Foreskin keratinocyte (primary cell): ENCODE measurements at places on chromosomes 11 and 22. TPM values are rescaled to one million over a fixed set of nuclear protein-coding genes. Genes with fewer than 3 reads are reported as not detected.

Gene PGA4
- polyA plus RNA-seq, result not detected in 2 replicates

Gene HPX
- 0.10 and 0.38 TPM in 2 replicates for polyA plus RNA-seq

Gene GAL
- 3.1 and 3.2 TPM in 2 replicates for polyA plus RNA-seq

DNA sequence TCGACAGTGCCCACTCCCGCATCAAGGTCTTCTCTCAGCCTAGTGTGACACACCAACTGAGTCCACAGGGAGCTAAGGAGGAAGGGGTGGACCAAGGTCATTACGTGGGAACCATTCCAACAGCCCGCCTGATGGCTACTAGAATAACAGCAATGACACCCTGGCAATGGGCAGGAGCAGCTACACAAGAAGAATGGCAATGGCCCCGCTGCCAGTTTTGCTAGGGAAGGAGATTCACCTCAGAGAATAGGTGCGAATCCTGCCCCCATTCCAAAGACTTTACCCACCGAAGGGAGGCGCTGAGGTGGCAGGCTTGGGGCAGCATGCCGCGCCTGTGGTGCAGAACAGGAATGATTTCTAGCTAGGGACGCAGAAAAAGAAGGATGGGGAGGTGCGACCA is 9.1 kb downstream of the WT1 start:
- DNase-seq, result no peak

DNA sequence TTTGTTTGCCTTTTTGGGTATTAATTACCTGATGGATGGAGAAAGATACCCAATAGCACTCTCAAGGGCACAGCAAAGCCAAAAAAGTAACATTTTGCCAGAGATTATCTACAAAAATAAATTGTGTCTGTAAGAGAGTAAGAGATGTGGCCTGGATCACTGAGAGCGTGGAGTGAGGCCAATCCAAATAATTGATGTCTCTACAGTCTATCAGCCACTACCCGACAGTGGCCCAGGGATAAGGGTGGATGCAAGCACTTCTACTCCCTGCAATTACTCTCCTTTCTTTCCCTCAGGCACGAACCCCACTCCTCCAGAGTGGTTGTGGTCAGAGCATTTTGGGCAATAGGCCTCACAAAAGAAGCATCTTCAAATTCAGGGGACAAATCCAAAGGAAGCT is 92.3 kb upstream of the ZC3H12C start:
- DNase-seq, result no peak

Gene CCDC188
- polyA plus RNA-seq, result not detected in 2 replicates

- DNase-seq, result no peak
These were observed 209.6 kb downstream of the BUD13 start for GRCh38 chr11:116563028-116563711.

Gene TSGA10IP
- polyA plus RNA-seq, result not detected in 2 replicates

DNA sequence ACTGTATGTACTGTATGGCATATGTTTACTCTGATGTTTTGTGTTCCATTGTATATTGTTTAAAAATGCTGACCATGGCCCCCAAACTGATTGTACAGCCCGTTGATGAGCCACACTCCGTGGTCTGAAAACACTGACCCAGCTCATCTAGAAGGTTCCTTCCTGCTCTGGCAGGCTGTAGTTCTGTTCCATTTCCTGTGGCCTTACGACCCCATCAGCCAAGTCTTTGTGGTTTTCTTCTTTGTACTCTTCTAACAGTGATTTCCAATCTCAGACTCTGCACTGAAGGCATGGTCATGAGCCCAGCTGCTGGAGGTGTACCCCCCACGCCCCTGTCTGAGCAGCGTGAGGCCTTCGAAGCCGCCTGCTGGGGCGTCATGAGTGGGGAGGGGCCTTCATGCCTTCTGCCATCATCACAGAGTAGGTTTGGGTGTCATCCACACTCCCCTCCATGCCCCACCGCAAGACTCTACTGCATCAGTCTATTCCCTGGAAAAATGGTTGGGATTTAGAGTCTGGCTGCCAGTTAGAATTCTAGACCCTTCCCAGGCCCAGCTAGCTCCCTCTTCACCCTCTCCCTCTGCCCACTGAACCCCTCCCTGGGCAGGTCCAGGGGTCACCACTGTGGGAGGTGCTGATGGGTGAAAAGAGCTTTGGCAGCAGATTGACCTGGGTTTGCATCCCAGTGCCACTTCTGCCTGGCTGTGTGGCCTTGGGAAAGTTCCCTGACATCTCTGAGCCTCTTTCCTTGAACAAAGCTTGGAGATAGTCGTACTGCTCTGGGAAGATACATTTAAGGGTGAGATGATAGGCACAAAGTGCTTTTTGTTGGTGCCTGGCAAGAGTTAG is 11.3 kb upstream of the C11orf96 start:
- DNase-seq, result no peak

- DNase-seq, result no peak
These were observed 14.2 kb downstream of the SCUBE2 start for GRCh38 chr11:9077164-9077563.

DNA sequence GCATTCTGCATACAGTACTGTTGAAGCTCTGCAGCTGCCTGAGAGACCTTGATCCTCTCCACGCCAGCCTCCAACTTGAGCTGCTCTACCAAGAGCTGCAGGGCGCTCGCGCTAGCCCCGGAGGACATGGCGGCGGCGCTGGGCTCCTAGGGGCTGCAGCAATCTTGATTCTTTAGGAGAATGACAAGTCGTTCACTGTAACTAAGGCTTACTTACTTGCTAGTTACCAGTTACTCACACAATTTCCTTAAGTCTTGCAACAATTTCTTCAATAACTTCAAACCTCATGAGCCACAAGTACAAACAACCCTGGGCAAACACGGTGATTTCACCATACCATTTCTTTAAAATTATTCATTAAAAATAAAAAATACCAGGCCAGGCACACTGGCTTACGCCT is 21.9 kb downstream of the SBF2 start:
- DNase-seq, result no peak

Gene POU2AF1
- not detected in 2 replicates for polyA plus RNA-seq

DNA sequence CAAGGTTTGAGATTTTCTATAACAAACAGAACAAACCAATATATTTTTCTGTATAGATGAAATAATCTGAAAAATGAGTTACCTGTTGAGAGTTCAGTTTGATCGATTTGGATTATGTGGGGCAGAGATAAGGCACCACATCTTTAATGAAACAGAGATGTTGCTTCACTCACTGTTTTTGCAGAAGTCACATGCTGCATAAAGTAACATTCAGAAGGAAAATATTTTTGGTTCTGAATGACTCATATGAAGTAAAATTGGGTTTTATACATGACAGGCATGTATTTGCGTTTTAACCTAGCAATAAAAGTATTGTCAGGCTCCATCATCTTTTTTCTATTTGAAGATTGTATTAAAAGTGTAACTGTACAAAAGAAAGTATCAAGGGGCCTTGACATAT is 77.8 kb downstream of the BBOX1 start:
- DNase-seq, result peak; percentile 5

- DNase-seq, result no peak
These were observed 36.6 kb downstream of the C11orf58 start for GRCh38 chr11:16774936-16775613.

Gene POU2AF3
- polyA plus RNA-seq, result not detected in 2 replicates

DNA sequence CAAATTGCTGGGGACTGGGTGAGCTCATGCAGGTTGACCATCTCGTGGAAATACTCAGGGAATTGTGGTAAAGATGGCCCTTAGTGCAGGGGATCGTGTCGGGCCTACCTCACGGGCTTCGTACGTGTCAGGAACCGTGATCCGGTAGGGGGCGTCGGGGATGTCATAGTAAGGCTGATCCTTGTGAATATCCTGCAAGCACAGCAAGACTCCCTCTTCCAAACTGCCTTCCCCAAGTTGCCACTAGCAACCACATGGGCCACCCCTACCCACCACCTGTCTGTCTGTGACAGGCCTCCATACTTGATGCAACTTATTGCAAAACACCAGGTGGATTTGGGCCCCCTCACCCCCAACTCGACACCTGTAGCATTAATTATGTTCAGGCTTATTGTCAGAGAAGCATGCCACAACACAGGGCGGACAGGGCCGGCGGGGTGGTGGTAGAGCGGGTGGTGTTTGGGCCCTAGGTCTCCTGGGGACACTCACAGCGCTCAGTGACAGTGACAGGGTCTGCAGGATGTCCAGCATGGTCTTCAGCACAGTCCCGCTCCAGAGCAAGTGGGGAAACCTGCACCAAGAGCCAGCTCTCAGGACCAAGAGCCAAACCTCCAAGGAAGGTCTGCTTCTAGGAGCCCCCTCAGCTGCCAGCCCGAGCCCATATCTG is 22.6 kb upstream of the SERPIND1 start:
- DNase-seq, result no peak

Gene RGL4
- polyA plus RNA-seq, result not detected in 2 replicates

DNA sequence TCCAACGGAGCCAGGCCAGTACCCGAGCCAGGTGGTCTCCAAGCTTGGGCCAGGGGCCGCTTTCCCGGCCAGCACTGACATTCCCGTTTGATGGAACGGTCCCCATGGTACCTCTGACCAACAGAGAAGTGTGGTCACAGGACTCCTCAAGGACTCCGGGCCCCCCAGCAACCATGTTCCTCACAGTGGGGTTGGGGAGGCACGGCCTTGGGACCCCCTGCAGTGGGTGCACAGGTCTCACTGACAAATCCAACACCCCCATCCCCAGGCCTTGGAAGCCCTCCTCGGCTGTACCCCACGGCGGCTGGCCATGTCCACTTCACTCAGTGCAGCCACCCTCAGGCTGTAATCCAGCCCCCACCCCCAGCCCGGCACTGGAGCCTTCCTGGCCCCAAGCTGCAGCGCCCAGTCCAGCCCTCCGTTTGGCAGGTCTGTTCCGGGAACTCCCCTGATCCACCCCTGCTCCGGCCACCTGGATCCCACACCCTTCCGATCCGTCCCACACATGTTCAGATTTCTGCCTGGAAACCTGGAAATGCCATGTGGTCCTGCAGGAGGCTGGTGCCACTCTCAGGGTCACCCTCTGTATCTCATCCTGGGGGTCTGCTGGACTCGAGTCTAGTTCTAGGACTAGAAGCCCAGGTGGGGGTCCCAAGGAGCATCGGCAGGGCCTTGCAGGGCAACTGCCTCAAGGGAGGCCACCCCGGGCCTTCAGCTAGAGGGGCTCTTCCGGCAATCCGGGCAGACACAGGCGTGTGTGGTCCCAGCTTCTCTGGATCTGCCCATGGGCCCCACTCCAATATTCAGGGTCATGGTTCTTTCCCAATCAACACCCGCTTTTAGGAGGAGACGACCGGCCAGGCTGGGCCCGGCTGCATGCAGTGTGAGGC is 26.6 kb downstream of the TBX1 start:
- DNase-seq, result no peak

Gene MUC5AC
- polyA plus RNA-seq, result not detected in 2 replicates

GRCh38 chr11:126146454-126147192 is 64.8 kb downstream of the RPUSD4 start:
- DNase-seq, result no peak

Gene PLAAT2
- 0.22 TPM in 1 of 2 replicates, not detected in the other for polyA plus RNA-seq

DNA sequence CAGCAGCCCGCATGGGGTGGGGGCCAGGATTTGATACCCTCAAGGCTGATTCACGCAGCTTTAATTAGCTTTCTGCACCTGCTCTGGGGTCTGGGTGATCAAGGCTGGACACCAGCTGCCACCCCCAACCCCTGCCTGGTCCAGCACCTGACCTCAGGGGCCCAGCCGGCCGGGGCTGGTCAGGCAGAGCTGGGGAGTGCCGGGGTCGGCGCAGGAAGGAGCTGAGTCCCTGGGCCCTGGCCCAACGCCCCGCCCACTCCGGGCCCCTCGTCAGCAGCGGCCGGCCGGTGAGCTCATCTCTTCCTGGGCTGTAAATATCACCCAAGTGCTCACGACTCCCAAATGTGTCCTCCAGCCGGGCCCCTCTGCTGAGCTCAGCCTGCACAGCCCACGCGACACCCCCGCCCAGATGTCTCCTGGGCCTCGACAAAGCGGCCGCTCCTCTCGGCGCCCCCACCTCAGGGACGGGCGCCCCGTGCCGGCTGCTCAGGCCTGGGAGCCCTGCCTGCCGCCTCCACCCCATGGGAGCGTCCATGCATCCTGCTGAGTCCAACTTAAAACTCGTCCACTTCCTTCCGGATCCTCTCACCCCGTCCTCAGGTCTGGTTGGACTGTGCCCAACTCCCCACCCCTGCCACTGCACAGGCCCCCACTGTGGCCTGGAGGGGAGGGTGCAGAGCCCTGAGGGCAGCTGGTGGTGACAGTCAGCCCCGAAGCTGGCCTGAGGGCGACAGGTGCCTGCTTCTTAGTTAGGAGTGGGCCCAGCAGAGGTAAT is 29.0 kb downstream of the RTN4R start:
- no peak for DNase-seq

GRCh38 chr11:100925935-100926334 is 203.7 kb downstream of the PGR start:
- DNase-seq, result peak; percentile 66

DNA sequence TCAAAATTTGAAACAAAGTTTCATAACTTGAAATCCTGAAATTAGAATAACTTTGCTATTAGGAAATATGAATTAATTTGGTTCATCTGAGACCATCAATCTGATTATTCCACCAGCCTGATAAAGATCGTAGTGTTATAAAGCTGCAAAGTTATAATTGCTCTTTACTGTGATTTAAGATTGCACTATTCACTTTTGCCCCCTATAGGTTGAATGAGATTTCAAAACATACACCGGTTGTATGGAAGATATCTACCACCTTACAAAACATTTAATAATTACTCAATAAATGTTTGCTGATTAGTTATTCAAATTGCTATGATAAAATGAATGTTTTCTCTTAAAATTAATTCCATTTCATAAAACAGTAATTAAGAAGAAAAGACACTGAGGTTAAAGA is 26.1 kb downstream of the APIP start:
- DNase-seq, result no peak

DNA sequence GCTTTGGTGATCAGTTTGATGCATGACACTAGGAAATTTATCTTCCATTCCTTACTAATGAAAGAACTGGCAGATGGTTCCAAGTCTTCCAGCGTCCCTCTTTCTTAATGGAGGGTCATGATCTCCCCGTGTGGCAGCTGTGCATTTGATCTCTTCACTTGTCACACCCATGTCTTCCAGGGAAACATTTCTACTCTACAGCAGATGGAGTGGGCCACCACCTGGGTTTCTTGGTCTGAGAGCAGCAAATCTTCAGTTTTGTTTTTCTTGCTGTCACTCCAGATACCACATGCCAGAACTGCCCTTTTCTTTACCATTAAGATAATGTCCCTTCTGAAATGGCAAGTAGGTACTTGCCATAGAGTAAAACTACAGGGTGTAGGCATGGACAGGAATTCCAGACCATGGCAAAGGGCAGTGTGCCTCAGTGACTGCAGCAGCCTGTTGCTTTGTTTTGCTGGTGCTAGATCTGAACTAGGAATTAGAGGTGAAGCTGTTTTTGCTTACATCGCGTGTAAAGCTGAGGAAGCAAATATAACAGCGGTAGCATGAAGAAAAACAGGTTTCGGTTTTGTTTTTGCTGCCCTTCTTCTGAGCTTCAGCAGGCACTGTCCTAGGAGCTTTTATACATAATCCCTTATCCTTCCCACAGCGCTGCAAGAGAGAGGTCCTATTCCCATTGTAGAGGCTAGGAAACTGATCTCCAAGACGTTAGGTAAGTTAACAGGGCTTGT is 20.7 kb upstream of the C11orf96 start:
- DNase-seq, result no peak

DNA sequence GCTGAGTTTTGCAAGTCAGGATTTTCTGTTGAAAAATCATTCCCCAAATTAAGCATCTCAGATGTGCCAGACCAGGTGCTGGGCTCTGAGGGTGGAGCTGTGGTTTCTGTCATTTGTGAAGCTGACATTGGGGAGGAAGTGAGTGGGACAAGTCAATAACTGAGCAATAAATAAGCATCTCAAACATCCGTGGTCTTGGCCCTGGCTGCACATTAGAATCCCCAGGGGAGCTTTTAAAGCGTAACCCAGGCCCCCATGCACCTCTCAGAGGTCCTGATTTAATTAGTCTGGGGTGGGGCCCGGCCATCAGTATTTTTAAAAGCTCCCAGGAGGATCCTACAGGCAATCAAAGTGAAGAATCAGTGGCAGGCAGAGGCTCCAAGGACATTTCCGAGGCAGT is 420.0 kb downstream of the MN1 start:
- no peak for DNase-seq

Gene RBMXL2
- polyA plus RNA-seq, result not detected in 2 replicates
